ENCODE measurements at places on chromosomes 7 and 10.
A peak's percentile ranks its signal among the peaks of the same experiment; 100 is the strongest.

DNA sequence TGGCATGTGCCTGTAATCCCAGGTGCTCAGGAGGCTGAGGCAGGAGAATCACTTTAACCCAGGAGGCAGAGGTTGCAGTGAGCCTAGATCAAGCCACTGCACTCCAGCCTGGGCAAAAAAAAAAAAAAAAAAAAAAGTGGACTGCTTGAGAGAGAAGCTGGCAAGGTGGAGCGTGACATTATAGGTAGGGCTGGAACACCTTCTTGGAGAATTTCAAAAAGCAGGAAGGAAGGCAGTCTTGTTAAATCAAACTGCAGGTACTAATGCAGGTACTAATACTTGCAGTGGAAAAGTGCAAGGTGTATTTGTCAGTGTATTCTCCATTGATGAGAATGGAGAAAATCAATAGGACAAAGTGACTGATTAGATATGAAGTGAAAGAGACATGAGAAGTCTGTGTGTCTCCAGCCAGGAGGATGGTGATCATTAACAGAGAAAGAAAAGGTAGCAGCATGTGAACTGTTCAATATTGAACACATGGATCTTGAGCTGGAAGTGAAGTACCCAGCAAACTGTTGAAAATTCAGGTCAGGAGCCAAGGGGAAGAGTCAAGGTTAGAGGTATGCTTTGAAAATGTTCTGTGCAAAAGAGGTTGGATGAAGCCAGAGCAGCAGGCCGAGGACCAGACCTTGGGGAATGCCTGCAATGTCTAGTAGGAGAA is 12.6 kb upstream of the SLC16A12 start:
- no peak for DNase-seq

DNA sequence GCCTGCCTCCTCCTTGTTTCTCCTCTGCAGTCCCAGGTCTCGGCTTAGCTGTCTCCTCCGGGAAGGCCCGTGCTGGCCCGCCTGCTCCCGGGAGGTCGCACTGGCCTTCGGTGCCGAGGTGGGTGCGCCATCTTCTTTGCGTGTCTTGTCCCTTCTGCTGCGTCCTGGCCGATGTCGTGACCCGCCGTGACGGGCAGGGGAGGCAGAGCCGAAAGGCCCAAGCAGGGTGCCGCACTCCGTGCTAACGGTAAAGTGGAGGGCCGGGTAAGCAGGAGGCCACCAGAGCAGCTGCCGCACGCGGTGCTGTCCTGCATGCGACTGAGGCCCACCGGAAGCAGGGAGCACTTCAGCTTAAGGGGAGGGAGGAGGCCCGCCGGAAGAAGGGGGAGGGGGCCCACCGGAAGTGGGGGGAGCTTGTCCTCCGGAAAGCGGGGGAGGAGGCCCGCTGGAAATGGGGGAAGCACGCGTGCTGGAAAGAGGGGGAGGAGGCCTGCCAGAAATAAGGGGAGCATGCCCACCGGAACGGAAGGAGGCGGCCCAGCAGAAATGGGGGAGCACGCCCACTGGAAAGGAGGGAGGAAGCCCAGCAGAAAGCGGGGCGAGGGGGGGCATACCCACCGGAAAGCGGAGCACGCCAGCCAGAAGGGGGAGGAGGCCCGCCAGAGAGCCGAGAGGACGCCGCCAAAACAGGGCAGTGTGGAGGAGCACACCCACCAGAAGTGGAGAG is 71.4 kb downstream of the PROSER2 start:
- no peak for DNase-seq

- DNase-seq = no peak
Measured at GRCh38 chr7:117347480-117347879, 24.6 kb upstream of the WNT2 start.

DNA sequence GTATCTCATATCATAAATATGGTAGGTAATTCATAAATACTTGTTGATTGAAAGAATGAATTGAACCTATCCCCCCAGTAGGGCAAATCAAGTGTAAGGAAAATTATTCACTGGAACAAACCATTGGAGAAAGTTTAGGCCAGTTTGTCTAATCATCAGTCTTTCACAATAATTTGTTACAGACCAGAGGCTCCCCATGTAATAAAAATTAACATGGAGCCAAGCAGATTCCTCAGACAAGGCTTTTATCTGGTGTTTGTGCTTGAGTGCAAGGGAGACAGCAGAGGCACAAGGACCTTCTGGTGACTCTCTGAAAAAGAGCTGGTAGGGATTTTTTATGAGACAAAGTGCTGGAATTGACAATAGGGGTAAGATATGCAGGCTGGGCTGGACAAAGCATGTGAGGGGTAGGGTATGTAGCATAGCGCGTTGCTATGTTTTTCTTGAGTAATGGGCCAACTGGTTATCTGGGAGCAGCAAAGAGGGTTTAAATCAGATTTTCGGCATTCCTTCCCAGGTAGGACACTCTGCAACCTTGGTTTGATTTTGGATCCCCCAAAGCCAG is 7.8 kb upstream of the PANK1 start:
- DNase-seq = no peak

GRCh38 chr10:3570855-3571266 is 214.1 kb downstream of the KLF6 start:
- no peak for DNase-seq

DNA sequence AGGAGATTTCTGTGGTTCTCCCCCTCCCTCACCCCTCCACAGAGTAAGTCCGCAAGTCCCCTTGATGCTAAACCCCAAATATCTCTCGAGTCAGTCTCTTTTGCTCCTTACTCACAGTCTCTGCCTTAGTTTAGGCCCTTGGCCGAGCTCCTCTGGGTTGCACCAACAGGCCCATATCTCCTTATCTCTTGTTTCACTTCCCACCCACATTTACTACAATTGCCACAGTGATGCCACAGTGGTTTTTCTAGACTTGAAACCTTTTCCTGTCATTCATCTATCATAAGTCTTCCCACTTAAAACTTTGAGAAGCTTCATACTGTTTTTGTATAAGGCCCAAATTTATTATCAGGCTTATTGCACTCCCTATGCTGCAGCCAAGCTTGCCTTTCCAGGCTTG is 23.4 kb upstream of the NME8 start:
- no peak for DNase-seq

GRCh38 chr7:91295576-91295975 is 31.3 kb downstream of the FZD1 start:
- DNase-seq = no peak

GRCh38 chr7:34067005-34067778 is 161.9 kb downstream of the BMPER start:
- no peak for DNase-seq

GRCh38 chr7:128833148-128833945 is 3.1 kb downstream of the FLNC start:
- no peak for DNase-seq

- DNase-seq = peak; percentile 58
Measured at GRCh38 chr7:37201003-37201875, 247.4 kb downstream of the ELMO1 start.

DNA sequence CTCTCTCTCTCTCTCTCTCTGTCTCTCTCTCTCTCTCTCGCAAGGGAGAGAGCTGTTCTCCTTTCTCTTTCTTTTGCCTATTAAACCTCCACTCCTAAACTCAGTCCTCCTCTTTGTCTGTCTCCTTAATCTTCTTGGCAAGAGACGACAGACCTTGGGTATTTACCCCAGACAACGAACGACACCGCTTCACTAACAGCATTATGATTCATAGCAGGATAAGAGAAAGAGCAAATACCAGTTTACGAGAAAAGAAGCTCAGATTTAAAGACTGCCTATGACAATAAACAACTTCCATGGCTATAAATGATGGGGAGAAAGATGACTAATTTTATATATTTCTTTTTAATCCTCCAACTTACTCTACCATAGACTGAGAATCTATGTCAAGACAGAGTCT is 1396.5 kb upstream of the CELF2 start:
- no peak for DNase-seq

- DNase-seq = no peak
Measured at GRCh38 chr10:79331226-79331625, 16.0 kb upstream of the PPIF start.

DNA sequence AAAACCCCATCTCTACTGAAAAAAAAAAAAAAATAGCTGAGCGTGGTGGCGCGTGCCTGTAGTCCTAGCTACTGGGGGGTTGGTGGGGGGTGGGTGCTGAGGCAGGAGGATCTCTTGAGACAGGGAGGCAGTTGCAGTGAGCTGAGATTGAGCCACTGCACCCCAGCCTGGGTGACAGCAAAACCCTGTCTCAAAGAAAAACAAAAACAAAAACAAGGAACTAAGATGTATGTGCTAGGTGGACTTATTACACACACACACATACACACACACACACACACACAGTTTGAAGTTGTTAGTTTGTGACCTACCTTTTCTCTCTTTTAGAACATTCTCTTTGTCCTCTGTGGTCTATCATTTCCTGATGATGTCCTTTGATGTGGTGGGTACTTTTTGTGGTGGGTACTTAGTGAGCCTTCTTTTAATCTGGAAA is 53.5 kb downstream of the EXOC6 start:
- DNase-seq = no peak
